NCI-H1417 treated with DMSO at 0.1 percent for 48 hours (cell line): ENCODE measurements at places on chromosomes 2 and 18.

DNA sequence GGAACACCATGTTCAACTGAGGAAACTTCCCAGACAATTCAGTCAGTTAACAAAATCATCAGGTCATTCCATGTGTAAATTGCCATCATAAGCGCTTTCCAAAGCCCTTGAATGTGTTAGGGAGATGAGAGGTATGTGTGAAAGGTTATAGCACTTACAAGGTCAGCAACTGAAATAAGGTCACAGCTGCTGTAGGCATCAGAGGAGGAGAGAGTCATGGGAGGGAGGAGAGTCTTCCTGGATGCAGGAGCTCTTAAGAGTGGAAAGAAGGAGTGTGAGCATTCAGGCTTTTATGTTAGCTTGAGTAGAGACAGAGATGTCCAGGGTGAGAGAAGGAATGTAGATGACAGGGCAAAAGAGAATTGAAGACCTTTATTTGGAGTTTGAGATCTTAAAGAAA, 67.0 kb downstream of the CAB39 start:
- DNase-seq = no peak

GRCh38 chr2:49240608-49241007, 86.3 kb upstream of the FSHR start:
- no peak for DNase-seq

GRCh38 chr2:54432251-54433015, 23.7 kb upstream of the SPTBN1 start:
- no peak for DNase-seq

DNA sequence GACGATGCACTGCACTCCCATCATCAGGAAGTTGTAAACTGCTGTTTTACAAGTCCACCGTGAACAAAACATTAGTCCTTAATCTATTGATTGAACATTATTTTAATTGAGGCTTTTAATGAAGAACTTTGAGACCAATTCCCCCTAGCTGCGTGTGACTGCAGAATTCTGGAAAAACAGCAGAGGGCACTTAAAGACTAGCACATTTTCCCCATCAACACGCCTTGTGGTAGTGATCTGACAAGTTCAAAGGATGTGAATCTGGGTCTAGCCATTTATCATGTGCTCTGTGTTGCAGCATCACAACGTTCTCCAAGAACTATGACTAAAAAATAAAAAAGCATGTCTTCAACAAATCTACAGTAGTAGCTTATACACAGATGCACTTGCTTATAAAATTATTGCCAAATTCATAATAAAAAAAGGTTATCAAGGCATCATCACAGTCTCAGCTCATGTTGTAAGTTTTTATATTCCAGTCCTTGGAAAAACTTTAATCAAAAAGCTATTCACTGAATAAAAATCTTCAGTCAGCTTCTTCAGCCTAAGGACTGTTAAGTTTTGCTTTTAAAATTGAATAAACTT, 35.8 kb downstream of the SKOR2 start:
- peak; percentile 52 for DNase-seq

DNA sequence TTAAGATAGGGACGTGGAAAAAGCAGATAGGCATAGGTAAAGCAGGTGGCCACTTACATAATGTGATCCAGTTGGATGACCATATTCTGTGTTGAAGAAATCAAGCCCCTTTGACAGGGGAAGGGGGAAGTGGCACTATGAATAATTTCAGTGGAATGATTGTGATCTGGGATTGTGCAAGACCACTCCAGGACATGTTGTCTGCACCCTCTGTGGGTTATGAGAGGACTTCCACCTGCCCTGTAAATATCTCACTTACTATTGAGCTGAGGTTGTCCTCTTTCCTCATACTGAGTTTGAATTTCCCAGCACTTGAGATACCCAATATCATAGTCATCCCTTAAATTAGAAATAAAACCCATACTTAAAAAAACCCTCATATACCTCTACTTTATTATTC, 220.7 kb downstream of the IRS1 start:
- DNase-seq = no peak

DNA sequence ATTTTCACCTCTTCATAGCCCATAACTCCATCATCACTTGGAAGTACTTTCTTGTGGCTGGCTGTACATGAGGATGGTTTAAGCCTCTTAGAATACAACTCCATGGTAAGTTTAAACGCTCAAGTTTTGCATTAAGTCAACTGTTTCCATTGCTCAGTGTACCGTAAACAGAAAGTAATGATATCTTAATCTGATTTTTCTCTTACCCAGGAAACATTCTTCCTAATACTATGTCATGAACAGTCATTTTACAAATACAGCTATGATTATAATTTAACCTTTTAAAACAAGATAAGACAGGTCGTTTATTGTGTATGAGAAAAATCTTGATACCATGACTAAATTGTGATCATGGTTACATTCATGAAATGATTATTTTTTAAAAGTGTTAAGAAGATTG, 11.6 kb upstream of the DYNC2LI1 start:
- DNase-seq = no peak

GRCh38 chr2:15899751-15900493, 40.4 kb upstream of the MYCN start:
- DNase-seq = no peak

- DNase-seq = no peak
Measured at GRCh38 chr2:142944264-142944663, 66.8 kb downstream of the KYNU start.

GRCh38 chr2:36500072-36500471, 97.9 kb downstream of the FEZ2 start:
- DNase-seq = no peak

- no peak for DNase-seq
Measured at GRCh38 chr2:191488135-191488534, 189.8 kb upstream of the NABP1 start.

- no peak for DNase-seq
Measured at GRCh38 chr2:172461591-172462372, 34.4 kb downstream of the ITGA6 start.

DNA sequence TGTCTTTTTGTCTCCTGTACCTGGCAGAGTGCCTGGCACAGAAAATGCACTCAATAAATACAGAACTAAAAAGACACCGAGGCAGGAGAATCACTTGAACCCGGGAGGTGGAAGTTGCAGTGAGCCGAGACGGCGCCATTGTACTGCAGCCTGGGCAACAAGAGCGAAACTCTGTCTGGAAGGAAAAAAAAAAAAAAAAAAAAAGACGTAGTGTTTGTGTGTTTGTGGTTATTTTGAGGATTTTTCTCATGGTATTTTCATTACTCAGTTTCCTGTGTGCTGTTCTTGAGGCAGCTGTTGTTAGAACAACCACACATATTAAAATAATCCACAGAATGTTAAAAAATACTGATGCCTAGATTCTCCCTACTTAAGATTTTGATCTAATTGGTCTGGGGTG, 519.2 kb upstream of the SPHKAP start:
- DNase-seq = no peak

- no peak for DNase-seq
Measured at GRCh38 chr18:54229421-54230059, 5.1 kb upstream of the MBD2 start.

GRCh38 chr2:9474361-9475057, at the start of gene IAH1:
Gene IAH1, plus strand, starts transcription at chr2:9474551. Its CDS starts 16 bp downstream, at chr2:9474567.
- no peak for DNase-seq

DNA sequence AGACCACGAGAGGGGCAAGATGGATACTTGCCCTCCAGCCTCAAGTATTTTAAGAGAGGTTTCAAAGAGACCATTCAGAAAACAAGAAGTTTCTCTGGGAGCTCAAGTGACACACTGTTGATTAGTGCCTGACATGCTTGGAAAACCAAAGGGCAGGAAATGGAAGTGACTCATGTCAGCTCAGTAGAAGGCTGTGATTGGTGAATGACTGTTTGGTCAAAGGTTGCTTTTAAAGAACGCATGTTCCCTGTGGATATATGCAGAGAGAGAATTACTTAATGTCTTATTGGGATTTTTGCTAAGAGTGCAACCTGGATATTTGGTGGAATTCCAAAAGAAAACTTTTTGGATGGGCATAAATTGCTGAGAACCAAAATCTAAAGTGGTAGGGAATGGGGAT, 549.9 kb downstream of the XIRP2 start:
- DNase-seq = no peak

- no peak for DNase-seq
Measured at GRCh38 chr2:102686479-102687439, 67.4 kb downstream of the SLC9A2 start.

- DNase-seq = no peak
Measured at GRCh38 chr2:46748121-46748520, 167.5 kb downstream of the MCFD2 start.

- DNase-seq = no peak
Measured at GRCh38 chr18:29157905-29158304, 981.0 kb upstream of the CDH2 start.

DNA sequence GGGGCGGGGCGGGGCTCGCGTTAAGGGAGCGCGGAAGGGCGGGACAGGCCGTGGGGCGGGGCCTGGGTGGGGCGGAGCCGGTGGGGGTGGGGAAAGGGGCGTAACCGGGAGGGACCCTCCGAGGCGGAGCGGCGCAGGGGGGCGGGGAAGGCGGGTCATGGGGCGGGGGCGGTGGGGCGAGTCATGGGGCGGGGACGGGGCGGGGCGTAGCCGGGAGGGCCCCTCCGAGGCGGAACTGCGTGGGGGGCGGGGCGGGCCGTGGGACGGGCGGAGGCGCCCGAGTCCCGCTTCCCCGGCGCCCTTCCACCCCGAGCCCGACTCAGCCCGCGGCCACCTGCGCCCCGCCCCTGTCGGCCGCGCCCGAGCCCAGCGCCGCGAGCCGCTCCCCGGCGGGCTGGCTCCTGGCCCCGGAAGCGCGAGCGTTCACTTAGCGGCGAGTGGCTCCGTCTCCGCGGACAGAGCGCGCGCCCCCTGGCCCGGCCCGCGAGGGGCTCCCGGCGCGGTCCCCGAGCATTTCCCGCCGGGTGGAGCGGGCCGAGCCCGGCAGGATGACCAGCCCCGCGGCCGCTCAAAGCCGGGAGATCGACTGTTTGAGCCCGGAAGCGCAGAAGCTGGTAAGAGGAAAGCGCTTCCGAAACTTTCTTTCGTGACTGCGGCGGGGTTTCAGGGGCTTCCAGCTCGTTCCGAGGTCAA, 64.7 kb downstream of the LRRFIP1 start:
- no peak for DNase-seq
